ENCODE measurements at places on chromosomes 5 and 9. TPM values are rescaled to one million over a fixed set of nuclear protein-coding genes. Genes with fewer than 3 reads are reported as not detected.
A peak's percentile ranks its signal among the peaks of the same experiment; 100 is the strongest.

PROB1 gene
- 2.5 TPM for total RNA-seq

BDP1 gene
- total RNA-seq: 35.4 TPM

NINJ1 gene
- total RNA-seq: 78.6 TPM

OR1J2 gene
- total RNA-seq: not detected

GDA gene
- total RNA-seq: not detected

ANKH gene
- total RNA-seq: 30.9 TPM

DNA sequence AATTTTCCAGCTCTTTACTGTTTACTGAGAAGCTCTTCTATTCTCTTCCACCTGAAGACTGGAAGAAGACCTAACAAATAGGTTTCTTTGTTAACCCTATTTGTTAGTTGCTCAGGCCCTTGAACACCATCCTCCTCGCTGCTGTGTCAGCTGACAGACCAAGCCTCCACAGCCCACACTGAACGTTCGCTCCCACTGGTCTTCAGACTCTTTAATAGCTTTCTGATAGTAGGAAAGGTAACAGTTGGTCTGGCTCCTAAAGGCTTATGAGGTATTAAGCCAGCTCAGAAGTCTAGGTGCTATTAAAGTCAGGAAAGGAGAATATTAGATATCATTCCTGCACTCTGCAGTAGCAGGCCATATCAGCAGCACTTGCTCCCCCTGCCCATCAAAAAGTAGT is 23.3 kb upstream of the F2R start:
- no peak for DNase-seq

DNA sequence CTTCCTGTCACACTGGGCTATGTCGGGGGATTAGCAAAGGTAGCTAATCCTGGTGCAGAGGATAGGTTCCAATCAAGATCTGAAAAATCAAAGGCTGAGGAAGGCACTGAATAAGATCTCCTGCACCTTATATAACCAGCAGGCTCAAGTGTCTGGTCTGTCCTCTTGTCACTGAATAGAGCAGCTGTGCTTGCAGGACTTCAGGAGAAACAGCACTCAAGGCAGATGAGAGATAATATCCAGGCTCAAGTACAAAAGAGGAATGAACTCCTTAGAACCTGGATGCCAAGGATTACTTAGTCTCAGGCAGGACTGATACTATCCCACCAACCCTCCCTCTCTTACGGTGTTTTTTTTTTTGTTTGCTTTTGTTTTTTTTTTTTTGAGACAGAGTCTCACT is 108.8 kb upstream of the LRRTM2 start:
- no peak for DNase-seq

GRCh38 chr9:111744363-111744762 is 50.4 kb downstream of the SHOC1 start:
- DNase-seq: no peak

DNA sequence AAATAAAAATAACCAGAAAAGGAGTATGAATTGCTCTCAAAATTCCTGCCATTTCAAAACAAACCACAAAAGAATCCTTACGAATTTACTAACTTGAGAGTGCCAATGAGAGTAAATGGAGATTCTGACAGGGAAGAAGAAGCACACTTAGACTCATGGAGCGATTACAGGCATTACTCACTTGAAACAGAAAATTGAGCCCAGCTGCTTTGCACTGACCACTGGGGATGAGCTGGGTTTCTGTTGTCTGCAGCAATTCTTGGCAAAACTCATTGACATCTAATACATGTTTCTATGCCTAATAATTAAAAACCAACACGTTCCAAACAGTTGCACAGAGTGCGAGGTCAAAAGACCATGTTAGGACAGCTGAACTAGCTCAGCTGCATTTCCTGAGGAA is 731.6 kb downstream of the DNAH5 start:
- no peak for DNase-seq

GRCh38 chr9:114300153-114300845 is 22.6 kb upstream of the ORM1 start:
- DNase-seq: peak; percentile 85
